Adrenal gland (tissue), 19 donors: ENCODE measurements at places on chromosomes 7 and 10. TPM values are rescaled to one million over a fixed set of nuclear protein-coding genes. Genes with fewer than 3 reads are reported as not detected.

GRCh38 chr7:110870926-110871325 is 220.0 kb upstream of the LRRN3 start:
- DNase-seq, result no peak

DNA sequence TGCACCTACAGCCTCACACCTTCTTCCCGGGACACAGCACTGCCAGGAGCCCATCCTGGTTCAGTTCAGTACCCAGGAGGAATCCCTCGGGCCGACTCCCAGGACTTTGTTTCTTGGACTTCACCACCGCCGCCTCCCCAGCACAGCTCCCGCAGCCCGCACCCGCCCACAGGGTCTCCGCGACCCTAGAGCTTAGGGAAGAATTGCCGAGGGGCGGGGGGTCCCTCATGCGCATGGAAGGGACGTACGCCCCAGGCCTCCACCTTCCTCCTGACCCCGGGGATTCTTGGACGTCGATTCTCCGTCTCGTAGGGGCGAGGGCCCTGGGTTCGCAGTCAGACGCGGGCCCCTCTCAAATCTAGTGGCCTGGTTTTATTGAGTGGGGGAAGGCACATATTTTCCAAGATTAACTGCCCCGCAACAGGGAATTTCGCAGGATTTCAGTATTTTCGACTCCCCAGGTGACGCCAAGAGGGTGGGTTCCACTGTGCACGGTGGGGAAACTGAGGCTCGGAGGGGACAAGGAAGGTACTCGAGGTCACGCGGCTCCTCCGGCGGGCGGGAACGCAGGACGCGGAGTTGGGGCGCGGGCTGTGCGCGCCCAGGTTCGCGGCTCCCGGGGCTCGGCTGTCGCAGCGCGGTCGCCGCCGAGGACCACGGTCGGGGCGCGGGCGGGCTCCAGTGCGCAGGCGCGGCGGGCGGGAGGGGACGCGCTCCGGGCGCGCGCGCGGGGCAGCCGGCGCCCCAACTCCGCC is at the start of gene ADCY1:
TSS of gene ADCY1 (plus strand) at position 708 of the 755 bp plus-strand sequence. CDS start 176 bp downstream, outside the sequence.
- DNase-seq, result no peak

SH2D4B gene
- total RNA-seq, result 0.35 TPM

- peak; percentile 70 for DNase-seq
Measured at GRCh38 chr7:70693686-70694433, 438.1 kb upstream of the GALNT17 start.

GRCh38 chr7:157813741-157814661 is 477.2 kb downstream of the DNAJB6 start:
- DNase-seq, result no peak

FAM25A gene
- total RNA-seq, result not detected

- no peak for DNase-seq
Measured at GRCh38 chr7:56062382-56062781, 1.7 kb upstream of the SUMF2 start.

- no peak for DNase-seq
Measured at GRCh38 chr7:142133731-142134148, 22.2 kb downstream of the MGAM2 start.

DNA sequence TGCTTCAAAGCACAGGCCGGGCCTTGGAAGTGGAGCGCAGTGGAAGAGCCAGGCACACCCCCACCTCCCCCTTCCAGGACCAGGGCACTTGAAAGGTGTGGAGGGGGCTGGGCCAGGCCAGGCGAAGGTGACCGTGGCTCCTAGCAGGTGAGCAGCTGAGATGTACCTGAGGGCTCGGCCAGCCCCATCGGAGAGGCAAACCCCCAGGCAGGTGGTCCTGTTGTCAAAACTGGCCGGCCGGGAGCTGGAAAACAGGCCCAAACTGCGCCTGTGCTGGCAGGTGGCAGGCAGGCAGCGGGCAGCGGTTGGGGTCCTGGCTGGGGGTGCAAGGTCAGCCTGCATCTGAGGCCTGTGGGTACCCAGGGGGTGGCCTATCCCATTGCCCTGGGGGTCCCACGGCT is 96.4 kb upstream of the DNAAF5 start:
- DNase-seq, result no peak

TYW1B gene
- 13.4 TPM for total RNA-seq

DNA sequence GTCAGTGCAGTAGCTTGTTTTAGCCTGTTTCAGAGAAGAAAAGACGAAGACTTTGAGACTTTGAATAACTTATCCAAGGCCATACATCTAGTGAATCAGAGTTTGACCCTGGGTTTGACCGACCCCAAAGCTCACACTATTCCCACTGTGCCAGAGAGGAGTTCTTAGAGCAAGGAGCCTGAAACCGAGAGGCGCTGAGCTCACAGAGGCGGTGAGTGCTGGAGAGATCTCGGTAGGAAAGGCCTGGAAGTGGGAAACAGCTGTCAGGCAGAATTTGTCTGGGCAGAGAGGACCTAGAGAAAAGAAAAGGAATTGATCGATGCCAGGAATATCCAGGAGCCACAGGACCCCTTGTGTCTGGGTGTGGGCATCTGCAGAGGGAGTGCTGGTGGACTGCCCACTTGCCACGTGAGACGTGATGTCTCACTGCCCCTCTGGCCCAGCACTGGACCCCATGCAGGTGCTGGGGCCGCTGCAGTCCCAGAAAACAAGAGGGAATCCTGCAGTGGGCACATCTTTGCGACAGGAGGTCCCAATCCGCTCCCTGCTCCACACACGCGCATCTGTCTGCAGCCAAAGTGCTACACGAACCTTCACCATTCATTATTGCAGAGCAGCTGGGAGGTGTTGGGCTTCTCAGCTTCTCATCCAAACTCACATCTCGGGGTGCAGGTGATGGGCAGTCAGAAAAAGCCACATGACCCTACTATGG is 6.2 kb downstream of the CALML3 start:
- DNase-seq, result no peak

SLC29A3 gene
- 5.2 TPM for total RNA-seq

RTKN2 gene
- total RNA-seq, result not detected

ELN gene
- 7.0 TPM for total RNA-seq

DNA sequence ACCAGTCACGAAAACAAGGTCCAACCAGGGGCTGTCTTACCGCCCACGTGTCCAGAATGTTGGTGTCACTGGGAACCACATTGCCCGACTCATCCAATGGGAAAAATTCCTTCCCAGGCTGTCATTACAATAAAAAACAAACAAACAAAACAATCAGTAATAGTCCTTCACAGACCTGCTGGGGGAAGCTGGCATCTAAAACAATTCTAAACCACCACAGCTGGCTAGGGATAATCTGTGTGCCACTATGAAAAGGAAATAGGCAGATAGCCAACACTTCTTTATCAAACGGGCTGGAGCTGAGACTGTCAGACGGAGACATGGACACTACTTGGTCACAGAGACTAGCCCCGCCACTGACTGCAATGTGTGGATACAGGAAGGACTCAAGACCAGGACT is 9.2 kb downstream of the AKR1B1 start:
- no peak for DNase-seq

- no peak for DNase-seq
Measured at GRCh38 chr10:34089253-34089652, 725.8 kb downstream of the PARD3 start.

HOXA13 gene
- total RNA-seq, result 0.19 TPM

FKBP6 gene
- not detected for total RNA-seq

- DNase-seq, result no peak
Measured at GRCh38 chr10:78357141-78358063, 323.7 kb downstream of the RPS24 start.

BICC1 gene
- 14.6 TPM for total RNA-seq

CCDC3 gene
- 2.3 TPM for total RNA-seq

DNA sequence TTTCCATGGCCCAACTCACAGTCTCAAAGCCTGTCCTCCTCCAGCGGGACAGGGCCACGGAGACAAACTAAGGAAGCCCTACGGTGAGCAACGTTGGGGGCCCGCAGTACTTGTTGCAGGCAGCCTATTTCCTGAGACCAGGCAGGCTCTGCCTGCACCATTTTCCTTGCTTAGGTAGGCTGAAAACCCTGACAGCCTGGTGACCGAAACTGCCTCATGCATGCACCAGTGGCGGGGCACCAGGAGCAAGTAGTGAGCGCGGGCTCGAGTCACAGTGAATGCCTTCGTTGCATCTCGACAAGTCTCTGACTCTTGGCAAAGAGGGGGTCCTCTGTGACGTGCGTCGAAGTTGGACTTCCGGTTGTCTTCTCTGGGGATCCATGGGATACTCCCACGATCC is 23.3 kb upstream of the ZNF273 start:
- no peak for DNase-seq

- DNase-seq, result no peak
Measured at GRCh38 chr10:37947526-37947925, 28.9 kb downstream of the ZNF25 start.

DNA sequence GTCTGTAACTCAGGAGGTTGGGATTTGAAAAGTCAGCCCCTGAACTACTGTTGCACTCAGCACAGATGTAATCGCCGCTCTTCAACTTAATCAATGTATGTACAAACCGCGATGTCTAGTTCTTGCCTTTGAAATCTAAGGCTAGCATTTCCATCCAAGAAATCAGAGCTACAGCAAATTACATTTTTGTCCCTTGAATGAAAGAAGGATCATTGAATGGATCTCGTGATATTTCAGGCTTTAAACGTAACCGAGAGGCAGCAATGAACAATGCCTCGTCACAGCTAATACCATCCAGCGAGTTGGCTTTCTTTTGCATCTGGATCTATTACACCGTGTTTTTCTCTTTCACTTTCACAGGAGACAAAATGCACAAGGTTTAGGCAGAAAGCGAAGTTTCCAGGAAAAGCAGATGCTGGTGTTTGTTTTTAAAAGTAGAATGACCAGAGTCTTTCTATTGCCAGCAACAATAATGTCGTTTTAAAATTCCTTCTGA is 5.5 kb downstream of the SKIDA1 start:
- peak; percentile 69 for DNase-seq

SEMA3C gene
- total RNA-seq, result 17.4 TPM

- no peak for DNase-seq
Measured at GRCh38 chr7:43878867-43879266, 9.6 kb upstream of the MRPS24 start.

- DNase-seq, result no peak
Measured at GRCh38 chr10:16146993-16147392, 286.7 kb upstream of the MINDY3 start.
